ENCODE measurements at places on chromosomes 5 and 9.

DNA sequence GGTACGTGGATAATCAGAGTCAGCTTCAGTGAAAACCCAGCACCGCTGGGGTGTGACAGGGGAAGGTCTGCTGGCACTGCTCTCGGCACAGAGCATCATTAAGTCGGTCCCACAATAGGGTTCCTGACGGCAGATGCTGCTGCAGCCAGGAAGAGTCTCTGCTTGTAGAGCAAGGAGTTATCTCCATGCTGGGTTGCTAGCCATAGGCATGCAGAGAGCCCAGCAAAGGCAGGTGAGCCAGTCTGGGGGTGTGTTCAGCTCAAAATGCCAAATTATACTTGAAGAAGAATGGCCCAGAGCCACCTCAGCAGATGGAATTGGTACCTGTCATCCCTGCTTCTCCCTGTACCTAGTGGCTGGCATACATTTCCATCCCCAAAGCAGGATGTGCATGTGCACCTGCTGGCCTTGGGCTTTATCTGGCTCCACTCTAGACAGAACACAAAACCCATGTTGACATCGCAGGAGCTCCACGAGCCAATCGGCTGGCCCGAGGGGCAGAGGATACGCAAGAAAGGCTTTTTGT is 100.8 kb downstream of the WDR41 start:
- no peak for DNase-seq

DNA sequence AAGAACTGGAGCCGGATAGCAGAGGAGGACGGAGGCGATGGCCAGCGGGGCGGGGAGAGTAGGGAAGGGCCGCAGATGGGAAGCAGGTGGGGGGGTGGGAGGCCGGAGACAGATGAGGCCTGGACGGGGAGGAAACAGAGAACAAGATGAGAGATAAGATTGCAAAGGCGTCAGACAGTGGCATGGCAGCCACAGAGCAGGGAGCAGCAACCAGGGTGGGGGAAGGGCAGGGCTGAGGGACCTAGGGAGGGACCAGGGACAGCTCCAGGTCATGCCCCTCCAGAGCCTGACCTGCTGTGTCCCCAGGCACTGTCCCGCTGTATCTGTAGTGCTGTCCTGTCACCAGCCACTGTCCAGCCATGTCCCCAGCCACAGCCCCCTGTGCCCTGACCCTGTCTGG is 49.6 kb upstream of the LMX1B start:
- DNase-seq: no peak

GRCh38 chr5:90645024-90645610 is 86.5 kb downstream of the ADGRV1 start:
- peak; percentile 15 for DNase-seq

- DNase-seq: no peak
Measured at GRCh38 chr9:128298535-128299482, 22.7 kb downstream of the SWI5 start.

- no peak for DNase-seq
Measured at GRCh38 chr5:160547872-160548271, 126.2 kb downstream of the PTTG1 start.

- DNase-seq: peak; percentile 63
Measured at GRCh38 chr5:108798513-108799265, 51.0 kb downstream of the FER start.

Data from fibroblast of skin of scalp (primary cell).